ENCODE measurements at places on chromosomes 2 and 18.

DNA sequence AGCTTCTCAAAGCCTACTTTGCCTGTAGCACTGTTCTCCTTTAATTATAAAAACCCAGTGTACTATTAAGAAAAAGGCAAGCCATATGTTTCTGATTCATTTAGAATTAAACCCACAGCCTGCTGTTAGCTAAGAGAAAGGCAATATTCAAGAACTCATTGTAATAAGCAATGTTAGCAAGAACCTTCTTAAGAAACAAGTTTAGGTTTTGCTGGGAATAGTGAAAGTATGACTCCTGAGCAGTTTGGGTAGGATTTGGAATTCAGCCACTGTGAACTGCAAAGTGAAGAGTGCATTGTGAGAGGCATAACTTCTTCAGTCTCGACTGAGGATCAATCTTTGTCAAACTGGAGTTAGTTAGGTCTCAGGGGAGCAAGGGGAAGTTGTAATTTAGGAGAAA lies 206.5 kb upstream of the NT5C1B start:
- DNase-seq: no peak

DNA sequence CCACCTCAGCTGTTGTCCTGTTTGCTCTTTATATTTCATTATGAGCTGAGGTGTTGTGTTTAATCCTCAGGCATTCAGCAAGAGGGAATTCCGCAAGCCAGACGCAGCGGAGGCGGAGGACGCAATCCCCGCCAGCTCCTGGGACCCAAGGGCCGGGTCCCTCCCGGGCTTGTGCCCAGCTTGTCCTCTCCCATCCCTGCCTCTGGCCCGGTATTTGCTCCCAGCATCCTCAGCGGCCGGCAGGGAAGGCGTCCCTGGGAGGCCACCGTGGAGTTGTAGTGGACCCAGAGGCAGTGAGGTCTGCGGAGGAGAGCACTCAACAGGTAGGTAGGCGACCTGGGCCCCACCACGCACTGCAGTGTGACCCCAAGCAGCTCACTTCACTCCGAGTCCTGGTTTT lies 42.5 kb upstream of the FOSL2 start:
- no peak for DNase-seq

- DNase-seq: no peak
These were observed 19.6 kb upstream of the NDUFV2 start for GRCh38 chr18:9082711-9083510.

DNA sequence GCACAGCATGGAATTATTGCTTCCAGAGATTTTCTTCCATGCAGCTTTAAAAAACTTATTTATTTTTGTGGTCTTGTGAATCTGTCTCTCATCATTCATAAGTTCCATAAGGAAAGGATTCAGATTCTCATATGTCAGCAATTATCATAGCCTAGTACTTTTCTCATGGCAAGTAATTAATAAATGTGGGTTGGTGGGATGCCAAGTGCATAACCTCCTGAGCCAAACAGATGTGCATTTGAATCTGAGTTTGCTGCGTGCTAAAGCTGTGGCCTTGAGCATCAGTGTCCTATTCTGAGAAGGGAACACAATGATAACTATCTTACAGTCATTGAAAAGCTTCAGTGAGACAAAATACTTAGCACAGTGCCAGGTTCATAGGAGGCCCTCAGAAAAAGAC lies 331.9 kb downstream of the PDE11A start:
- no peak for DNase-seq

DNA sequence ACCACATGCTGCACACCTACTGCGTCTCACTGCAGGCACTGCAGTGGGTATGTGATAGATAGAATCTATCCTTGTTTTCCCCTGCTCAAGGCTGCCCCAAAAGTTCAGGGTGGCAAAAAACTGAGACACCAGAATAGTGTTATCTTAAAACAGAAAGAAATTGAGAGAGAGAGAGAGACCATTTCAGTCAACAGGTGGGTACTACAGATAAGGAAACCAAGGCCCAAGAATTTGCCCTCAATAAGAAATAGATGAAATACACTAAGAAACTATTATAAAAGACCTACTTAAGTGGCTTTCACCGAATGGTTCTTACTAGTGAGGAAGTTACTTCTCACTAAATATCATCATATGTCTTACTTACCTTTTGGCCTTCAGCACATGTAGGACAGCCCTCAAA lies 27.9 kb downstream of the EPG5 start:
- no peak for DNase-seq
